ENCODE measurements at places on chromosomes 7 and 10.

GRCh38 chr7:149809215-149809614 is 29.0 kb upstream of the ZNF862 start:
- no peak for DNase-seq

DNA sequence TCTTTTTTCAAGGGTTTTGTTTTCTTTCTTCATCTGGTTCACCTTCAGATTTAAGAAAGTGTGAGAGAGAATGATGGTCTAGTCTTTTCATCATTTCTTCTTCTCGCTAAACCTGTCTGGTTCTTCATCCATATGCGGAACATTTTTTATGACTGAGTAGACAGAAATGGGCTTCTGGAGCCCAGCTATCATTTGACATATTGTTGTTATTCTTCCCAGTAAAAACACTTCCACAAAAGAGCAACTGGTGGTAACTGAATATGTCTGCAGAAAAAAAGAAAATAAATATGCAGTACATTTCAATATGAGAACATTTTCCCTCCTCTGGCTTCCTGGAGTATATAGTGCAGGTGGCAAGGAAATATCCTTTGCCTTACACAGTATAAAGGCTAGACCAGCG is 209.5 kb downstream of the JCAD start:
- DNase-seq, result no peak

GRCh38 chr7:156725936-156726335 is 85.4 kb downstream of the RNF32 start:
- no peak for DNase-seq

DNA sequence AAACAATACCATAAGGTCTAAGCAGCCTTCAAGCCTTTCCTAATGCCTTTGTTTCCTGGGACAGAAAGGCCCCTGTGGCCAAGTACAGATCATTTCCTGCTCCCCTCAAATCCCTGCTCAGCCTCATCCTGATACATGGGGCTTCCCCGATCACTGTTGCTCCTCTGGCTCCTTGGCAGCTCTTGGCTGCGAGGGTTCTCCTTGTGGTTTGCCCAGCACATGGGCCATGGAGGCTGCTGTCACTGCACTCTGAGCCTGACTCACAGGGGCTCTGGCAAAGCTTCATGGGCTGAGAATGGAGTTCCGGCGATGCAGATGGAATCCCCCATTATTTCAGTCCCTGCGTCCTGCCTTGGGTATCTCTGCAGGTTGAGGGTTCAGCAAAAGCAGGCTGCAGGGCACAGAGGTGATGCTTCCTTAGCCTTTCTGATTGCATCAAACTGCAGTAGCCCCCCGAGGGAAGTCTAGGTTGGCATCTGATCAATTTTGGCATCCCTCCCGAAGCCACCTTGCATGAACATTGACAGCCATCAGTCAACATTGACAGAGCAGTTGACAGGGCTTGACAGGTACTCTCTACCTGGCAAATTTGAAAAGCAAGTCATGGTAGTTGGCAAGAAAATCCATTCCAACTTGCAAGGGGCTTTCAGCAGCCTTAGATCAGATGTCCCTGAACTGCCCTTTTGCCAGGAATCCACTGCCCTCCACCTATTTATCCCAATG is 168.6 kb downstream of the GFRA1 start:
- DNase-seq, result no peak

- DNase-seq, result no peak
Measured at GRCh38 chr10:111784946-111785465, 398.6 kb downstream of the GPAM start.

GRCh38 chr10:13276749-13277365 is 23.0 kb downstream of the PHYH start:
- no peak for DNase-seq

GRCh38 chr10:74558897-74559296 is 267.5 kb upstream of the KAT6B start:
- DNase-seq, result no peak

DNA sequence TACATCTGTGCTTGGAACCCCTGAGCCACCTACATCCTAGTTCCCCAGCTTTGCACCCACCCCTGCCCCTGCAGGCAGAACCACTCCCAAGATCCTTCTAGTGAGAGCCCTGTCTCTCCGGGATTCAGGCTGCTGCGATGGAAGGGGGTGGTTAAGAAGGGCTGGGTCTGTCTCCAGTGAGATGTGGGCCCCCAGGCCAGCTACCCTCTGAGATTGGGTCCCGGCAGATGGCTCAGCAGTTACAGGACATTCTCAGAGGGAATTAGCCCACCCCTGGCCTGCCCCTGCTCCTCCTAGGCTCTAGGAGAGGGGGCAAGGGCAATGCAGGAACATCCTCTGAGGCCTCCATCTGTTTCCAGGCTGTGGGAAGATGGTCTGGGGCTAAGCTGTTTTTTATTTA is 27.7 kb downstream of the SLC29A3 start:
- no peak for DNase-seq

DNA sequence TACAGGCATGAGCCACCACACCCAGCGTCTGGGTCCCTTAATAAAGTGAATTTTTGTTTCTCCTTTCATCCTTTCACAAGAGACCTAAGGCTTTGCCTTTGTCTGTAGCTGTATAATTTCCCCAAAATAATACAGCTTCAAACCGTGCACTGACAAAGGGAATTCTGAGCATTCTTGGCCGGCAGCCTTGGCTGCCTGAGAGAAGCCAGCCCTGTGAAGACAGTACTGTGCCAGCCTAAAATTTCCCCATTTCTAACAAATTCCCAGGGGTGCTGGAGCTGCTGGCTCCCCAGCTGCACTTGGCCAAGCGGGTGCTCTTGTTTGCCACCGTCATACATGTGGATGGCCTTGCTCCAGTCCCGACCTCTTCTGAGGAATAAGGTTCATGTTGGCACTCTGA is 106.2 kb downstream of the ZMYND11 start:
- no peak for DNase-seq

DNA sequence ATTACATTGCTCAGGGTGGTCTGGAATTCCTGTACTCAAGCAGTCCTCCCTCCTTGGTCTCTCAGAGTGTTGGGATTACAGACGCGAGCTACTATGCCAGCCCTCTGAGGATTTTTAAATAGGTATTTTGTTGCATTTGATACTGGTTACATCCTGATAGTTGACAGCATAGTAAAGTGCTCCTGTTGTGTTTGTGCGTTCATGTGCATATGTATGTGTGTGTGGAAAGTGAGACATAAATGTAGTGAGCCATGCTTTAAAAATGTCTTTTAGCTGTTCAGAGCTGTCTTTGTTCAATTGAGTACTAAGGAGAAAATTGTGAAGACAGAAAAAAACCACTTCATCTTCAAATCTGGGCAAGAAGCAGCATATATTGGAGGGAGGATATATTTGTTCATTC is 27.8 kb downstream of the ZNRF2 start:
- DNase-seq, result no peak

DNA sequence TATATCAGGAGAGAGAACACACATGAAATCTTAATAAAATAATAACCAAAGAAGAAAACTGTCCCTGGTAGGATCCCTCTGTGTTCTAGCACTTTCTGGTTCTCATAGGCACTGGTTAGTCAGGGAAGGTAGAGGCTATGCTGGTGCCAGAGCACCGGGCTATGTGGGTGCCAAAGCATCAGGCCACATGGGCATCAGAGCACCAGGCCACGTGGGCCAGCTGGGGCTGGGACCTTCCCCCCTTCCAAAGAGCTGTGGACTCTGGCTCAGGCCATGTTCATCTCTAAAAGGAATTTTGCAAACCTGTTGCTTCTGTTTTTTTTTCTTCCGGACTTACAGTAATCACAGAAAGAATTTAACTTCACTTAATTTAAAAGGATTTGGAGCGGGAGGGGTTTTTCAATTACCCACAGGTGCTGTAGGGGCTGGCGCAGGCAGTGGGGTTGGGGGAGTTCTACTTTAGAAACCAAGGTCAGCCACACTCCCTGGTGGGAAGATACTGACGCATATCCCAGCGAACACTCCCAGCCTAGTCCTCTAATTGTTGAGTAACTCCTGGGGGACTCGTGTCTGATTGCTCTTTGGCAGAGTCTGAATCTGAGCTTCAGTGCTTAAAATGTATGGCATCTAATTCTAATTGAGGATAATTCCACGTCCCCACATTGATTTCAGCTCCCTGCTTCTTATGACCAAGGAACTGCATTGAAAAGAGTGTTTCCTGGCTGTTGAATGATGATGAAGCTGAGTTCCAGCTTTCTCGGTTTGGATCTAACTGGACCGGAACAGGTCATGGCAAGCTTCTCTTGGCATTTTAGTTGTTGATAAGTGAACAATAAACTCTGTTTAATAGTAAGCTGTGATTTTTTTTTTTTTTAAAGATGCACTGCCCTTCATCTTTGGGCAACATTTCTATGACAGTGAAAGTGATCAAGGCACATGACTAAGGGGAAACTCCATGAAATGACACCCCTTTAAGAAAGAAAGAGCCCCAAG is 110.7 kb upstream of the FZD8 start:
- DNase-seq, result no peak

DNA sequence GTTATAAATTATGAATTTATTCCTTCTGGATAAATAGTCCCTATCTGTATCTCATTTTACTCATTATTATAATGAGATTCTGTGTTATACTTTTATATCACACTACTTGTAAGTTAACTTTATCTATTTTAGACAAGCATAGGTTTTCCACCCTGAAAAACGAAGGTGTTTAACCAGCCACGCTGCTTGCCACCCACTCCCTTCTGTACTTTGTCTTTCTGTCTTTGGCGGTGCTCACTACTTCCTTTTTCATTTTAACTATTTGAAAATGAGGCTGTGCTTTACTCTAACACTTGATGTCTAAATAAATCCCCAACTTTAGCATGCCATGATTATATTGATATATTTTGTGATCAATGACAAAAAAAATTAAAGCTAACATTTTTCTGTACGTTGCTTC is 952.9 kb downstream of the DNAJB9 start:
- no peak for DNase-seq

GRCh38 chr7:2803342-2803692 is 40.8 kb downstream of the GNA12 start:
- DNase-seq, result no peak

DNA sequence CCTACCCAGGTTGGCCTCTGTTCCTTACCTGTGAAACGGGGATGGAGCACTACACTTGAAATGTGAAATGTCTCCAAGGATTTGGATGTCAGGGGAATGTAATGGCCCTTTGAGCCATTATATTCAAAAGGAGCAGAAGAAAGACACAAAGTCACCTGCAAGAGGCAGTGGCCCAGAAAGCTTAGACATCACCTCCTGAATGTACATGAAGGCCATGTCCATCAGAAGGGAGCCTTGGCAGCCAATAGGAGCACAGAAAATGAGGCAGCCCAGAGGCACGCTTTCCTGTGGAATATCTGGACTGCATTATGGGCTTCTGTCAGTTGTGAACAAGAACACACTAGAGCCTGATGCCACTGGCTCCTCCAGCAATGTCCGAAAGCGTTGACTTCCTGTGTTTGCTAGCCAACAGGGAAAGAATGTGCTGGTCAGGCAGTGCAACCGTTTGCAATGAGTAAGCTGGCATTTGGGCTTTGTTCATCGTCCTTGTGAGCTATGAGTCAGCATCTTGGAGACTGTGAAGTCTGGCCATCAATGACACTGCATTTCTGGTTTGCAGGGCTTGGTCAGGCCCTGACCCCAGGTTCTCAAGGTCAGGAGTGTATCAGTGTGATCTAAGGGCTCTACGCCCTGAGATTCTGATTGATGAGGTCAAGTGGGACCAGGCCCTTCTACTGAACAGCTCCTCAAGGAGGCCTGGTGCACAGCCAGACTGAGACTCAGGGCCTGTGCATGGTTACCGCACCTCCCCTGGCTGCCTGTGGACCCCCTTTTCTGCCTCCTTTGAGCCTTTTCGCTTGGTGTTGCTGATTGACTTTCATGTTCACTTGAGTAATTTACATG is 222.4 kb downstream of the RPS24 start:
- DNase-seq, result no peak

DNA sequence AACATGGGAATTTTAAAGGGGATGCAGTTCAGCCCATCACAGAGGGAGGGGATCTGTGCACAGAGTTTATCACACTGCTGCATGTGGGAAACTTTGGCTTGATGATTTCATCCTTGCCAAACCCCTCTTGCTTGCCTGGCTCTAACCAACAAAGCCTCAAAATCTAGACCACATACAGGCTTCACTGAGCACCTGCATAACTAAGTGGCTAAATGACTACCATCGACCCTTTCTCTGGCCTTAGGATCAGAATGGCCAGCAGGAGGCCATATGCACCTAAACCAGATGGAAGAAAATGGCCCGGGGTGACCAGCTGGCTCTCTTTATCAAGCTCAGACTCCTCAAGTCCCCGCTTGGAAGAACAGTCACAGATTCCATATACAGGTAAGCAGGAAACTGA is 15.6 kb upstream of the ZNF25 start:
- no peak for DNase-seq

- no peak for DNase-seq
Measured at GRCh38 chr7:38306914-38307313, 33.5 kb upstream of the TARP start.

- no peak for DNase-seq
Measured at GRCh38 chr10:7117806-7118674, 292.8 kb downstream of the SFMBT2 start.

DNA sequence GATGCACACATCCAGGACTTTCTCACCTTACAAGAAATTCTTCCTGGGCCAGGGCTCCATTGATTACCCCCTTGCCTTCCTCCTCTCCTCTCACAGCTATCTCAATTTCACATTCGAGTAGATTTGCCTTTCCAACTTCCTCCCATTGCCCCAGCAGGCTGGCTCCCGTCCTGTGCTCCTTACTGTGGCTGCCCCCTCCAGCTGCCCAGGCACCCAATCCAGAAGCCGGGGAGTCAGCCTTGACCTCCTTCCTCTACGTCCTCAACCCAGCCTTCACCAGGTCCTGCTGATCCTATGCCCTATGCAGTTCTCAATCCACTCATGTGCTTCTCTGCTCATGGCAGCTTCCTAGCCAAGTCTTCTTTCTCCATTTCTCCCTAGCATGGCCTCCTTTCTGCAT is 85.7 kb upstream of the GPR26 start:
- no peak for DNase-seq

GRCh38 chr7:94632338-94633013 is 23.5 kb downstream of the SGCE start:
- DNase-seq, result no peak

- no peak for DNase-seq
Measured at GRCh38 chr7:26912338-26912737, 47.9 kb upstream of the SKAP2 start.

DNA sequence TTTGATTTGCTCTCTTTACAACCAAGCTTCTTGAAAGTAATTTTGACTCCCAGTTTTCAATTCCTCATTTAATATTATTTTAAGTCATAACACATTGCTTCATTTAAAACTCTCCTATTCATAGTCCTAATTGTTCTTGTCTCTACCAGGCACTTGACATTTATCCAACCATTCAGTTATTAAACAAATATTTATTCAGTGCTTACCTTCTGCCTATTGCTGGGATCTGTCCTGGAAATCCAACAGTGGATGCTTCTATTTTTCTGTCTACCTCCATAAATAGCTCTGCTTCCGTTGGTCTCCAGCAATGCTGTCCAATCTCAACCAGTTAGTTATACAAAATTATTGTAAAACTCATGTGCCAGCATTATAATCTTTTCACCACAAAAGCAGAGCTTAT is 615.1 kb downstream of the ZWINT start:
- no peak for DNase-seq

GRCh38 chr10:17239345-17240085 is 11.5 kb downstream of the VIM start:
- no peak for DNase-seq

GRCh38 chr7:151135866-151136843 is 31.3 kb downstream of the GBX1 start:
- DNase-seq, result no peak

Data from effector memory CD4-positive, alpha-beta T cell (primary cell).